SHP77 (cell line): ENCODE measurements at places on chromosomes 2 and 18.

DNA sequence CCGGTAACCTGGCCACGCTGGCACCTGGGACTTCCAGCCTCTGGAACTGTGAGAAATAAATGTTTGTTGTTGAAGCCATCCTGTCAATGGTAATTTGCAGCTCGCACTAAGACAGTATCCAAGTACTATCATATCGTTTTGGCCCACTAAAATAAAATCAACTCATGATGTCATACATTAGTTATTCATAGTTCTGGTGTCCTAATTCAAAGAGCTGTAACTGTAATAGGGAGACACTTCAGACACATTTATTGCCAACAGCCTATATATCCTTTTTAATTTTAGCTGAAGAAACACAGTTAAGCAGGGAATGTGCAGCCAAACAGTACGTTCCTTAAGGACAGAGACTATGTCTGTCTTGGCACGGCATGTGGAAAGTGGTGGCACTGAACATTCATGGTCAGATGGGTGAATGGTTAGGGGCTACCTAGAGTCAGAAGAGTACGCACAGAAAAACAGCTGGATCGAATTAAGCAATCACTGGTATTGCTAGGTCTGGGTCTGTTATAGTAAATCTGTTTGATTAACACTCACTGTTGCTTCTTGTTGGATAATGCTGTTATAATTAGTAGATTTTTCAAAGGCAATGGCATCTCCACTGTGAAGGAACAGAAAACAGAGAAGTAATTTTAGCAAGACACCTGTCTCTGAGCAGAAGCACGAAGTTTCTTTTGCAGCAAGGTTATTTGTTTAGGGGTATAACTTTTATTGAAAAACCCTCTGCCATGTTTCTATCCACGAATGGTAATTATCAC is 41.3 kb upstream of the CREG2 start:
- no peak for DNase-seq

GRCh38 chr2:39158351-39158750 is 37.5 kb upstream of the SOS1 start:
- DNase-seq: no peak

DNA sequence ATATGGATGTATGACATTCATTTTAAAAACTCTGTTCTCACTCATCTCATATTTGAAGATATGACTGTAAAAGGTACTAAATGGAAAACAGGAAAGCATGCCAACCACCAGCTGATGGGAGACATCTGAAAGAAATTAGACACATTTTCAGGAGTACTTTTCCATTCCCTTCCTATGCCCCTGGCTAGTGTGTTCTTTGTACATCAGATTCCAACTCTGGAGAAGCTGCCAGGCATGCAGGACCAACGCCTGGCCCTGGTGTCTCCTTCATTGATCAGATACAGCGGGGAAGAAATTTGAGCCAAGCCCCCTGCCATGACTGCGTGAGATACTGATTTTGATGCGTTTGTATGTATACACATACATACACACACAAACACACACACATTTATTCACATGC is 599.0 kb upstream of the SYT4 start:
- no peak for DNase-seq

GRCh38 chr2:19351899-19352697 is 6.3 kb downstream of the OSR1 start:
- no peak for DNase-seq

DNA sequence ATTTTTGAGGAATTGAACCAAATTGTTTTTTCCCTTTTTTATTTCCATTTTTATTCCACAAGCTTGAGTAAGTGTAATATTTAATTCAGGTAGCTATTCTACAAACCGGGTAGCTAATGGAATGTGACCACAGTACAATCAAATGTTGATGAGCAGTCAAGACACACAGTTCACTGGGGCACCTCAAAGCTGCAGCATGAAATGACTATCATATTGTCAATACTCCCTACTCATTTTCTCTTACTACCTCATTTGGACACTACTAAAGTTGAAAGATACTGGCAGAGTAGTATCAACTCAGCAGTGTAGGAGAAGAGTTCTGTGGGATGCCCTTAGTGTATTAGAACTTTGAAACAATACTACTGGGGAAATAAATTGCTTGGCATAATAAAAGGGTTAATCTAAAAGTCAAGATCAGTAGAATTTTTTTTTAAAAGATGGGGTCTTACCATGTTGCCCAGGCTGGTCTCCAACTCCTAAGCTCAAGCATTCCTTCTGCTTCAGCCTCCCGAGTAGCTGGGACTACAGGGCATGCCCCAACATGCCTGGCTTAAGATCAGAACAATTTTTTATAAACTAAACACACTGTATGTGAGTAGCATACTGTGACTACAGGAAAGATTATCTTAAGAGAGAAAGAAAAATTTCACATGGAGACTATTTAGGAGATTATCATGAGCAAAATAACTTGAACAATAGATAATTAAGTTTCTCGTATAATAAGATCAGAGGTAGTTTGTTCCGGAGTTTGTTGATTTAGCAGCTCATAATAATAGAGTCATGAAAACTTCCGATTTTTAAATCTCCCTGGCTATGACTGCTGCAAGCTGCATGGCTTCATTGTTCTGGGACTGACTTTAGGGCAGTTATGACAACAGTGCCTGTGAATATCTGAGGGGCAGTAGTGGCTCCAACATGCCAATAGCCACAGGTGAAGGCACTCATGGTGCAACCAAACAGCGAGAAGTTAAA is 43.7 kb downstream of the MYO3B start:
- no peak for DNase-seq

DNA sequence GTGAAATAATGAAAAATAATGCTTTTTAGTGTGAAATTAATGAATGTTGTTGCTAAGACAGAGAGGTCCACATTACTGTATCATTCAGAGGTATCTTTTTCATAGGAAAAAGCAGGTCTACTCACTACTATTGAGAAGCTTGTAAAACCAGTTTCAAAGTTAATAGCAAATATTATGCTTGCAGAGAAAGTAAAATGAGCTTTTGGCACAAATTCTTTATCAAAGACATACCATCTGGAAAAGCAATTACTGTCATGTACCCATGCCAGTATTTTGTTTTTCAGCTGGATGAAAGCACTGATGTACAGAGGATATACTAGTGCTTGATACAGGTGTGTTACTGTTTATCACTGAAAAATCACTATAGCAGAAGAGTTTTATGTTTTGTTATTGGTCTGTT is 77.5 kb downstream of the NCOA1 start:
- DNase-seq: no peak

GRCh38 chr18:12657684-12658425 is at the start of gene SPIRE1:
TSS of gene SPIRE1 (minus strand) at chr18:12658107. CDS start at chr18:12657866, 241 bp downstream.
- peak; percentile 75 for DNase-seq

GRCh38 chr2:283996-284794 is 3.7 kb downstream of the ALKAL2 start:
- DNase-seq: no peak

- no peak for DNase-seq
These were observed 11.1 kb upstream of the CYS1 start for GRCh38 chr2:10091182-10091888.

GRCh38 chr2:68837164-68837860 is 33.9 kb downstream of the BMP10 start:
- peak; percentile 21 for DNase-seq

GRCh38 chr18:54284535-54284934 is 15.2 kb downstream of the POLI start:
- DNase-seq: no peak

DNA sequence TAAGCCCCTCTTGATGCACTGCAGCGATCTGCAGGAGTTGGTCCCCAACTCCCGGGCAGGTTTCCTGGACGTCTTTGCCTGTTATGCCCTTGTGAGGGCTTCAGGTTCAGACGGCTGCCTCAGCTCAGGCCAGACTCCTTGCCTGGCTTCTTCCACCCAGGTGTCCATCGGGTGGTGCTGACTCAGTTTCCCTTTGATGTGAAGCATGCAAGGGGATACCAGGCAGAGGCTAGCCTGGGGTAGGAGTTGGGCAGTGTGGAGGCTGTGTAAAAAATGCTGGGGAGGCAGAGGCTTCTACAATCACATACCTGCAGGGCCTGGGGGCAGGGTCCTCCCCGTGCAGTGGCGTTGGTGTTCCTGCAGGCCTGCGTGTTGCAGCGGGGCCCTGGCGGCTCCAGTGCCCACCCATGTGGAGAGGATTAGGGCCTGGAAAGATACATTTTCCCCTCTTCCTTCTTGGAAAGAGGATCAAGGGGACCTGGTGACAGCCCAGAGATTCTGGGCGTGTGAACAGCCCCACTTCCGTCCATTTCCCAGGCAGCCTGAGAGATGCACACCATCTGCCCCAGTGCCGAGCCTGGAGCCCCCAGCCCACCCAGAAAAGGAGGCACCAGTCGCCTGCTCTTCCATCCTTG is 338.3 kb downstream of the DYSF start:
- no peak for DNase-seq

- DNase-seq: no peak
These were observed 73.1 kb downstream of the RTN4 start for GRCh38 chr2:54977149-54977548.

GRCh38 chr18:79635427-79635726 is 44.2 kb upstream of the CTDP1 start:
- DNase-seq: no peak

GRCh38 chr2:216474925-216475670 is 23.5 kb upstream of the RPL37A start:
- no peak for DNase-seq

- no peak for DNase-seq
These were observed 90.5 kb downstream of the LRATD1 start for GRCh38 chr2:14722904-14723570.

GRCh38 chr2:204625135-204625534 is 79.9 kb downstream of the PARD3B start:
- no peak for DNase-seq

DNA sequence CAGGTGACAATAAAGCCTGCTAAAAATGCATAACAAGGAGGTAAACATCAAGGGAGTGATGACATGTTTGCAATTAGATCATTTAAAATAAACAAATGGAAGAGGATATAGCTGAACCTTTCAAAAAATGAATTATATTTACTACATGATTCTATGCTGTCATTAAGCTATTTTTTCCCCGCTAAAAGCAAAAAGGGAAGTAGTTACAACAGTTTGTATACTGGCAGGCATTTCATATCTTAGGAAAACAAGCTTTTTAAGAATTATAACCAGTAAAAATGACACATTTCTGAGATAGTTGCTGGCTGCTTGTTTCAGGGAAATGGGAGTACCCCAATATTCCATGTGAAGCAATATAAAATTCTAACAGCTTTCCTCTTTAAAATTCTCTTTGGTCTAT is 89.1 kb upstream of the ITGB6 start:
- no peak for DNase-seq

DNA sequence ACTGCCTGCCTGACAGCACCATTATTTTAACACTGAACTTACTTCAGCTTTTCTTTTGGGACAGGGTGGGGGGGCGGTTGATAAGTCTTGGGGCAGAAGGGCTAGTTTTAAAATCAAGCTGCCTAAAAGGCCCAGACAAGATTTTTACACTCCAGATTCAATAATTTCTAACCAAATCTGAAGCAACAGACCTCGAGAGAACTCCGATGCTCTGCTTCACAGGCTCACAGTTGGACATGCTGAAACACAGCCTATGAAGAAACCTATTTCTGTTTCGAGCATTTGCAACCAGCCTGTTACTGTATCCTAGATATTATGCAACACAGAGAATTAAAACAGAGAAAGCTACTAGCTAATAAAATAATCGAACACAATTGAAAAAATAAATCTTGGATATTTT is 1.3 kb upstream of the MYT1L start:
- peak; percentile 43 for DNase-seq

DNA sequence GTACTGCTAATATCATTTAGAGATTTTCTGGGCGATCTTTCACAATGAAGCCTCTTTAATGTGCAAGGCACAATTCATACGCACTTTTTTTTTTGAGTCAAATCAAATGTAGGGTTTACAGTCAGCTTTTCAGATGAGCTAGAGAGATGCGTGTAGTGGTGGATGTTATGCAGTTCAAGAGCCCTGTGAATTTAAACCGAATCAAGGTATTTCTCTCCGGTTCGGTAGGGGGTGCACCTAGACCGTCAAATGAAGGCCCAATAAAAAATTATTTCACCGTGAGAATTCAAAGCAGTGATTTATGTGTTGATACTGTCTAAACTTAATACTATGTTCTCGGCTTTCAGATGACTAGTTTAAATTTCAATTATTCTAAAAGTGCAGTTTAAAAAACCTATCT is 1.1 kb downstream of the PTH2R start:
- DNase-seq: peak; percentile 58

- no peak for DNase-seq
These were observed 15.9 kb upstream of the TRIM43 start for GRCh38 chr2:95575857-95576256.

GRCh38 chr2:974502-974901 is 23.9 kb downstream of the SNTG2 start:
- DNase-seq: no peak
